Immature natural killer cell (primary cell): ENCODE measurements at places on chromosomes 5 and 9. TPM values are rescaled to one million over a fixed set of nuclear protein-coding genes. Genes with fewer than 3 reads are reported as not detected.

- DNase-seq: no peak
These were observed 604.8 kb downstream of the CCDC171 start for GRCh38 chr9:16157651-16158050.

Gene SMU1
- 35.7 TPM for polyA plus RNA-seq

DNA sequence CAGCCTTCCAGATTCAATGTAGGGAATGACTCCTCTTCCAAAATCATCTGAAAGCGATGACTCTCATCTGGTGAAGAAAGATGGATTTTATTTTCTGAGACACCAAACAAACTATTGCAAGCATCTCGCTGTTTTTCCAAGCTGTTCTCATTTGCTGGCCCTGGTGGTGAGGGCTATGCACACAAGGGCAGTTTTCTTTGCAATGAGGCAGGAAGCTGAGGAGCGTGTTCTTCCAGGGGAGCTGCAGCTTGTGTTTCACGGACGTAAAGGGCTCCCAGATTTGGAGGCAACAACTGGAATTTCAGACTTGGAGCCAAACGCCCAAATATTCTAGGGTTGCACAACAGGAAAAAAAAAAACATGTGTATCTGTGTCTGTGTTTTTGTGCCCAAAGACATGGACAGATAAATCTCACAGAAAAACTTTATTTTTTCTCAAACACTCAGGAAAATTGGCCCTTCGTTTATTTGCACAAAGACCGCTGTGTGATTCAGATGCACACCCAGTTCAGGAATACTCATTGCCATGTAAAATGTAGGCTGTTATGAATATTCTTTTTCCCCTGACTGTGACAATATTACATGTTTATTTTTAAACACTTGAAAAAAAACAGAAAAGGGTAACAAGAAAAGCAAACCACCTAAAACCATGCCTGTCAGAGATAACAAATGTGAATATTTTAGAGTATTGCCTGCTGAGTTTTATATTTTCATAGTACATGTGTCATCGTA lies 151.3 kb downstream of the GAS1 start:
- no peak for DNase-seq

- peak; percentile 61 for DNase-seq
These were observed 750 bp upstream of the NPR2 start for GRCh38 chr9:35790385-35791296.

DNA sequence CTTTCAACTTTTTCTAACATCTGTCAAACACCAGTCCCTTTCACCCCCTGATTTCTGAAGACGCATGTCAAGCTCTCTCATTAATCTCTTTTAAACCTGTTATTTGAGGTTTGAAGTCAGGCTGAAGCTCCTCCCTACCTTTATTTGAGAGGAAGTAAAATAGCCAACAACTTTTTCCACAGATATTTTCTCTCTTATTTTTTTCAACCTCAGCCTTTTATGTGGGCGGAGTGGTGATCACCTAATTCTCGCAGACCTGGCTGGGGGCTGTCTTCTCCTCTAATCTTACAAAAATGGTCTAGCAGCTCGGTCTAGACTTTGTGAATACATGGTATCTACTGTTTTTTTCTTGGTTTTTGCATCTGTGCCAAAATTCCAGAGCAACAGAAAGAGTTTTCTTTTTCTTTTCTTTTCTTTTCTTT lies 395.7 kb upstream of the ACTBL2 start:
- no peak for DNase-seq

Gene LRRC19
- 0.12 TPM for polyA plus RNA-seq
